ENCODE measurements at places on chromosomes 2 and 18. TPM values are rescaled to one million over a fixed set of nuclear protein-coding genes. Genes with fewer than 3 reads are reported as not detected.

DNA sequence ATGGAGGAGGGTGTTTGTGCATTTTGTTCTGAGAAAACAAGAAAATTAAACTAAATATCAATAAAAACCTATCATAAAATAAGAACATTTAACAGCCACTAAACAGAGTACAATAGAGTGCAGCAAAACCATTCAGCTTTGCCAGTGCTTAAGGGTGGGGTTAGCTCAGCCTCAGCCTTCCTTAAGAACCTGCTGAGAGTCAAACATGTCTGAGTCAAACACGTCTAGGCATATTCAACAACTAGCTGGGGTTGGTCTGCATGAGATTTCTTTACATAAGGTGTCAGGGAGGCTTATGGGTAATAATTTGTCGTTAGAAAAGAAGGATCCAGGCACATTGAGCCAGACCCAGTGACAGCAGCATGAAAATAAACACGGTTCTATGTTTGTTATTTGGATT, 298.2 kb downstream of the SP3 start:
- H3K27me3 ChIP-seq, result no peaks in the 10 kb centered on the region
- H3K4me3 ChIP-seq, result no peak overlapping the region
- H3K4me1 ChIP-seq, result no peaks in the 10 kb centered on the region
- DNase-seq, result no peak
- no peak overlapping the region for H3K27ac ChIP-seq
- H3K36me3 ChIP-seq, result no peaks in the 10 kb centered on the region

The MOGAT1 gene
- not detected for total RNA-seq

- DNase-seq, result no peak
- H3K27ac ChIP-seq, result no peak overlapping the region
- no peaks in the 10 kb centered on the region for H3K4me1 ChIP-seq
- H3K4me3 ChIP-seq, result no peak overlapping the region
Observed at GRCh38 chr18:78528411-78529258, 451.0 kb upstream of the SALL3 start.

DNA sequence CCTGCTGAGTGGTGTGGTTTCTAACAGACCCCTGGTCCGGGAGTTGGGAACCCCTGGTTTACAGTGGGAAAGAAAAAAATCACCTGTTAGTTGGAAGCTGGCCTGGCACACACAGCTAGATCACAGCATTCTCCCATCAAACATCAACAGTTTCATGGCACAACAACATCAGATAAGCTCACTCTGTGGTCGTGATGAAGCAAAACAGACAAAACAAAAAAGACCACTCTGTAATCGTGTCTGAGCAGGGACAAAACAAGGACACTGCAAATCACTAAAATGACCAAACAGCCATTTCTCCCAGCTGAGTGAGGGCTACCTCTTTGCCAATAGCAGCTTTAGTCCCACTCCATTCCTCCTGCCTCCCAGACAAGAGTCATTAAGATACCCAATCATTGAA, 9.0 kb upstream of the IMPACT start:
- H3K36me3 ChIP-seq, result no peaks in the 10 kb centered on the region
- H3K27me3 ChIP-seq, result no peaks in the 10 kb centered on the region
- H3K4me1 ChIP-seq, result no peaks in the 10 kb centered on the region
- no peak overlapping the region for H3K4me3 ChIP-seq

Data from kidney (tissue), 22 donors.